ENCODE measurements at places on chromosomes 4 and X.
A peak's percentile ranks its signal among the peaks of the same experiment; 100 is the strongest.

- peak; percentile 20 for DNase-seq
Observed at GRCh38 chrX:134622056-134622812, 36.0 kb downstream of the PLAC1 start.

GRCh38 chr4:29549342-29549741 is 1170.8 kb upstream of the PCDH7 start:
- DNase-seq, result no peak

DNA sequence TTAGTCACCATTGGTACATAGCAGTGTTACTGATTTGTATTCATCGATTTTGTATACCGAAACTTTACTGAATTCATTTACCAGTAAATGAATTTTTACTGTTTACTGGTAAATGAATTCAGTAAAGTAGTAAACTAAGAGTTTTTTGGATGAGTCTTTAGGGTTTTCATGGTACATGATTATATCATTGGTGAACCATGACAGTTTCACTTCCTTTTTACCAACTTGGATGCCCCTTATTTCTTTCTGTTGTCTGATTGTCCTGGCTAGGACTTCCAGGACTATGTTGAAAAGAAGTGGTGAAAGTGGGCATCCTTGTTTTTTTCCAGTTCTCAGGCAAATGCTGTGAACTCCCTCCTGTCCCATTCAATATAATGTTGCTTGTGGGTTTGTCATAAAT is 494.9 kb downstream of the GALNTL6 start:
- no peak for DNase-seq

GRCh38 chrX:135421537-135421931 is 210 bp upstream of the SMIM10L2A start:
- peak; percentile 91 for DNase-seq

GRCh38 chr4:123417813-123418212 is 21.2 kb downstream of the SPRY1 start:
- DNase-seq, result no peak

DNA sequence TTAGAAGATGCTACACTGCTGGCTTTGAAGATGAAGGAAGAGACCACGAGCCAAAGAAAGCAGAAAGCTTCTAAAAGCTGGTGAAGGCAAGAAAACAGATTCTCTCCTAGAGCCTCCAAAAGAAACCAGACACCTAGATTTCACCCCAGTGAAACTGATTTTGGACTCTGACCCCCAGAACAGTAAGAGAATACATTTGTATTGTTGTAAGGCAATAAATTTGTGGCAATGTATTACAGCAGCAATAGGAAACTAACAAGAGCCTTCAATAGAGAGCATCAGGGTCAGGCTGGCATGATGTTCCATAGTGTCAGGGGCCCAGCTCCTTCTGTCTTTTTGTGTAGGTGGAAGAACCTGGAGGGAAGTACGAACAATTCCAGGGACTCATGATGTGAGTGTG is 6.0 kb upstream of the TEC start:
- DNase-seq, result no peak

DNA sequence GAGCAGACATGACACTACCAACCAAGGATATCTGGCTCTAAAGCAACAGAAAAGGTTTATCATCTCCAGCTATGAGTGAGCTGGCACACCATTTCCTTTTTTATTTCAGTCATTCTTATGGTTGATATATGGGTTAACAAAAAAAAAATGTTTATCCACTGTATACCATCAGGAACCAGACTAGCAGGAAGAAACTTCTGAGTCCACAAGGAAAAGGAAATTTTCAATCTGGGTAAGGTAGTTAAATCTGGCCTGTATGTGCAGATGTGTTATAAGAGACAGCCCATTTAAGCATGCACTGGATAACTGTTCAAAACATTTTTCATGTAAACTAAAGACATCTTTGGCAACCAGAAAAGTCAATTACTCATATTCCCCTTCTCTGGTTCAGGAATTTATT is 35.0 kb downstream of the AMMECR1 start:
- no peak for DNase-seq

DNA sequence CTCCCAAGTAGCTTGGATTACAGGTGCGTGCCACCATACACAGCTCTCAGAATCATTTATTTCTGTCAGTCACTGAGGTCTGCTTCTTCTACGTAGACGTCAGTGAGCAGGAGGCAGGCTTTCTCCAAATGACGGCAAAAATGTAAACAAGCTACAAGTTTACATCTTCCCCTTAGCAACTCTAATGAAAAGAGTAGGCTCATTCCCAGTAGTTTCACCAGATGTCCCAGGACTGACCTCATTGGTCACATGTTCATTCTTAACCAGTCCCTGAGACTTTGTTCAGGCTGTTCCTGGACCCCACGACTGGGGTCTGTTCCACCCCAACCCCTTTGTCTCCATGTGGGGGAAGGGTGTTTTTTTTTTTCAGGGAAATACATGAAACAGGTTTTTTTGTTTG is 67.1 kb downstream of the TENM3 start:
- no peak for DNase-seq

- DNase-seq, result no peak
Observed at GRCh38 chr4:24042094-24042493, 152.2 kb upstream of the PPARGC1A start.

- DNase-seq, result no peak
Observed at GRCh38 chrX:50157545-50158135, 43.2 kb downstream of the AKAP4 start.

DNA sequence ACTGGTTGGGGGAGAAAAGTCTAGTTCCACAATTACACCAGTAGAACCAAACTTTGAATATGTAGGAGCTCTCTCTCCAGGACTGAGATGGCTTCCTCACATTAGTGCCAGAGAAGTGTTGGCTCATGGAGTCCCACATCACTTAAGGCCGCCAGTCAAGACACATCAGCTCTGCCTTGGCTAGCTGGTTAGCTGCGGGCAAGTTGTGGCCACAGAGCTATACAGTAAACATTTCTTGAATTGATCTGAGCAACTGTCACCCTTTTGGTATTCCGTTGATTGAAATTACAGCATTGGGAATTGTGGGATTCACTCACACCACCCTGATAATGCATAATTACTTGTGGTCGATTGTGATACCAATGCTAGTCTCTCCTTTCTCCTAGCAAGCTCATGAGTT is 76.2 kb downstream of the LNX1 start:
- DNase-seq, result no peak

DNA sequence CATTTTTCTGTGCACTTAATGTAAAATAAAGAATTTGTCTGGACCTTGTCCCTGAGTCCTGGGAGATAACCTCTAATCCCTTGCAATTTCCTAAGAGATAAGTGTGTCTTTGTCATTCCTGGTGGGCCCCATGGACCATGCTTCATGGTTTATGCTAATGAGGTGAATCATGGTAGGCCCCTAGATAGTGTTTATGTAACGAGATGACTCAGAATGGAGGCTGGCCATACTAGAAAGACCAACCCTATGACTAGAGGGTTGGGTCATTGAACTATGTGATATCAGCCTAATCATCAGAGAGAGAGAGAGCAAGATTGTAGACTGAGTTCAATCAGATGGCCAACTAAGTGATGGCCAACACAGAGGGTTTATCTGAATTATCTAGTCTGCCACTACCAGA is 64.2 kb upstream of the NHSL2 start:
- DNase-seq, result no peak
